Natural killer cell (primary cell): ENCODE measurements at places on chromosomes 3 and 15.

- H3K36me3 ChIP-seq, result no peaks in the 10 kb centered on the region
- DNase-seq, result no peak
- peaks cover 24% of the 10 kb centered on the region for H3K4me1 ChIP-seq
- H3K27ac ChIP-seq, result no peak overlapping the region
Observed at GRCh38 chr3:52108302-52109232, 45.7 kb downstream of the POC1A start.

GRCh38 chr3:63500196-63500595 lies 152.3 kb upstream of the SNTN start:
- DNase-seq, result no peak
- H3K4me3 ChIP-seq, result no peak overlapping the region
- no peak overlapping the region for H3K27ac ChIP-seq
- no peaks in the 10 kb centered on the region for H3K4me1 ChIP-seq
- H3K27me3 ChIP-seq, result no peaks in the 10 kb centered on the region

DNA sequence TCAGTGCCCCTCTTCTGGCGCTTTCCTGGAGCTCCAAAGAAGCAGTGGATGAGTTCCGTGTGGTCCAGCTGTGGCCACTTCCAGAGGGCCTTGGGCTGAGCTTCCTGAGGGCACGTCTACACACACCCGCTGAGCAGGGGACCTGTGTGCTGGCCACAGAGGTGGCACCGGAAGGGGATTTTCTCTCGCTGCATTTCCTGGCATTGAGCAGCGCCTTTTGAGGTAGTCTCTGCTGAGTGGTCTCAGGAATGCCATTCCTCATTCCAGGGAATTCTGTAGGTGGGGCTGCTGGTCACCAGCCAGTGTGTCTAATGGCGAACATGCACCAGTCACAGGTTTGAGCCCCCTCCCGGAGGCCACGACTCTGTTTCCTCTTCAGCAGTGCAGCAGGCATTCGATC lies 48.1 kb downstream of the AMOTL2 start:
- H3K27ac ChIP-seq, result no peak overlapping the region
- peaks cover 3% of the 10 kb centered on the region for H3K4me1 ChIP-seq
- no peaks in the 10 kb centered on the region for H3K36me3 ChIP-seq
- H3K4me3 ChIP-seq, result no peak overlapping the region
- no peak for DNase-seq

DNA sequence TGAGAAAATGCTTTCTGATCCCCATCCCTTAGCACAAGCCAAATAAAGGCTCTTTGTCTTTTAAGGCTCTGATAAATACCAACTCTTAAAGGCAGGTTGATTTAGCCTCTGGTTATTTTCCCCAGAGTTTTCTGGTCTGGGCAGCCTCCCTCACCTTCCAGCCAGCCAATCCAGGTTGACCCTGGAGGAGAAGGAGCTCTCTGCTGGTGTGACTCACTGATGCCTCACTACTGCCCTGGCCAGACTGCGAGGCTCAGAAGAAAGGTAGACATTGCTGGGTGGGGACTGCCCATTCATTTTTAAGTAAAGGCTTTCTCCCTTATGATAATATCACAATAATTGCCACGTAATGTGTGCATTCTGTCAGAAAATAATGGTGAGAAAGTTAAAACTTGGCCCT lies 37.1 kb downstream of the SLCO3A1 start:
- no peak overlapping the region for H3K27ac ChIP-seq
- no peaks in the 10 kb centered on the region for H3K36me3 ChIP-seq

GRCh38 chr3:135622656-135623055 lies 342.9 kb upstream of the PPP2R3A start:
- H3K27me3 ChIP-seq, result no peaks in the 10 kb centered on the region
- DNase-seq, result no peak
- H3K36me3 ChIP-seq, result no peaks in the 10 kb centered on the region
- no peaks in the 10 kb centered on the region for H3K4me1 ChIP-seq
- H3K4me3 ChIP-seq, result no peak overlapping the region

DNA sequence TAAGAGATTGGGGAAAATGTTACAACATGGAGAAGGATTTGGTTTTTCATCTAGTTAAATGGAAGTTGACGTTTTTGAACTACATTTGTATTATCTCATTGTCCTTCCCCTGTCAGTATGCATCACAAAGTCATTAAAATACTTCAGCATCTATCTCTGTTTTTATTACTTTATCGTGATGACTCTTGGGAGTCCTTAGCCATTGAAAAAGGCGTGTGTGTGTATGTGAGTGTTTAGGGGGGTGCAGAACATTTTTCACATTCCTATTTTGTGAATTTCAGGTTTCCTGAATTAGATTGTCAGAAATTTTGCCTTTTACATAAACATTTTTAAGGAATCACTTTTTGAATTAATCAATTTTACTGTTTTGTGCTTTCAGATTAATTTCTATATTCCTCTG lies 360.6 kb upstream of the SGO1 start:
- no peaks in the 10 kb centered on the region for H3K4me1 ChIP-seq
- H3K27ac ChIP-seq, result no peak overlapping the region
- no peaks in the 10 kb centered on the region for H3K36me3 ChIP-seq
- no peak for DNase-seq

GRCh38 chr3:129549805-129550204 lies 6.8 kb downstream of the H1-8 start:
- H3K36me3 ChIP-seq, result no peaks in the 10 kb centered on the region
- H3K4me3 ChIP-seq, result no peak overlapping the region
- peaks cover 19% of the 10 kb centered on the region for H3K4me1 ChIP-seq
- H3K27me3 ChIP-seq, result no peaks in the 10 kb centered on the region

DNA sequence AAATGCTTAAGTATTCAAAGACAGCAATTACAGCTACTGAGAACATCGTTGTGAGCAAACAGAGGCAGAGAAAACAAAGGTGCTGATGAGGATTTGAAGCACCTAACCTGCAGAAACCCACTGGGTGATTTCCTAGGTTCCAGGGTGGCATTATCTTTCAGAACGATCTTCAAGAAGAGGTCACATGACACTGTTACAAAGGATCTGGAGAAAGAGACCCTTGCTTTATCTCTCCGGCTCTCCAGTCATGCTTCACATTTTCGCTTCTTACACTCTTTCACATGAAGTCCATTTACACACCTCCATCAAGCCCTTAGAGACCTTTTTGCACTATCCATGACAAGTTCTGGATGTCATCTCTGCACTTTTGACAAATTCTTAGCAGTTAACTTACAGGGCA lies 70.8 kb downstream of the GOLGA8B start:
- H3K36me3 ChIP-seq, result no peaks in the 10 kb centered on the region
- peaks cover 7% of the 10 kb centered on the region for H3K4me1 ChIP-seq
- H3K27ac ChIP-seq, result no peak overlapping the region
- H3K4me3 ChIP-seq, result no peak overlapping the region
- no peak for DNase-seq

DNA sequence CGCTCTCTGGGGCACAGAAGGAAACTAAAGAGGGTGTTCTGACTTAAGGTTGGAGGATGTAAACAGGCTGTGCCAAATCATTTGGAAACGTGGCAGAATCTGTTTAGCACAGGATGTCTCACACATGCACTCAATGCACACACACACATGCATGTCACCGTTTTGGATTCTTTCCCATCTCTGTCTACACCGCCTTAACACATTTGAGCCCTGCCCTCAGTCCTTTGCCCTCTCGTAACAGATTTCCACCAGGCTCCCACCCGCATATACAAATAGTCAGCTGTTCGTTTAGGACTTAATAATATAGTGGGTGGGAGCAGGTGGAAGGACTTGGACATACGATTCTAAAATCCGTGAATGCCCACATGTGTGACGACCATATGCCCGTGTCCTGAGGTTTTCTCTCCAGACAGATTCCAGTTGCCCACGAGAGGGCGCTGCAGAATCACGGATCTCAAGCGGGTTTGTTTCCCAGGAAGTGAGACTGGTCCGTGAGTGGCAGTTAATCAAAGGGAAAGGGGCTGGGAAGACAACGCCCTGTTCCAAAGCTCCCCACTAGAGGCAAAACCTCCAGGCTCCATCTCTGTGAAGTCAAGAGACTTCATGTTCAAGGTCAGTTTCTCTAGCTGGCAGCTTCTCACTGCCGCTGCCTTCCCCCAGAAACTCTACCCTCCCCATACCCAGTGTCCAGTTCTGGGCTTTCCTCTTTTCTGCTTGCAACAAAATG lies 44.5 kb downstream of the NOX5 start:
- H3K4me3 ChIP-seq, result no peak overlapping the region
- no peak overlapping the region for H3K27ac ChIP-seq
- DNase-seq, result peak; percentile 85
- H3K27me3 ChIP-seq, result no peaks in the 10 kb centered on the region
- H3K4me1 ChIP-seq, result peaks cover 6% of the 10 kb centered on the region
- no peaks in the 10 kb centered on the region for H3K36me3 ChIP-seq

DNA sequence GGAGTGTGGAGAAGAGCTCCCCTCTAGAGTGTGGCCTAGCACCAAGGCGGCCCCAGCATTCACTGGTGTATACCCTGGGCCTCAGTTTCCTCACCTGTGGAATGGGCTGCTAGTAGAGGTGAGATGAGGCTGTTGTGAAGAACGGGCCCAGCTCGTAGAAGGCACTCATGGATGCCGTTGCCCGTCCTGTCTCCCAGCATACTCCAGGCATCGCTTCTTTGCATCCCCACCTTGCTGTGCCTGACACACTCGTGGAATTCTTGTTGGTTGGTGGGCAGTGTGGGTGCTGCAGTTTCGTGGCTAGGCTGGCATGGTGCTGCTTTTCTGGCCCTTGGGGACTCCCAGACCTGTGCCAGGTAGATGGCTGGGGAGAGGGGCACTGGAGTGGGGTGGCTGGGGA lies 76.7 kb downstream of the SMAD6 start:
- H3K36me3 ChIP-seq, result no peaks in the 10 kb centered on the region
- H3K27ac ChIP-seq, result no peak overlapping the region
- H3K27me3 ChIP-seq, result no peaks in the 10 kb centered on the region
- H3K4me3 ChIP-seq, result no peak overlapping the region
- no peak for DNase-seq

DNA sequence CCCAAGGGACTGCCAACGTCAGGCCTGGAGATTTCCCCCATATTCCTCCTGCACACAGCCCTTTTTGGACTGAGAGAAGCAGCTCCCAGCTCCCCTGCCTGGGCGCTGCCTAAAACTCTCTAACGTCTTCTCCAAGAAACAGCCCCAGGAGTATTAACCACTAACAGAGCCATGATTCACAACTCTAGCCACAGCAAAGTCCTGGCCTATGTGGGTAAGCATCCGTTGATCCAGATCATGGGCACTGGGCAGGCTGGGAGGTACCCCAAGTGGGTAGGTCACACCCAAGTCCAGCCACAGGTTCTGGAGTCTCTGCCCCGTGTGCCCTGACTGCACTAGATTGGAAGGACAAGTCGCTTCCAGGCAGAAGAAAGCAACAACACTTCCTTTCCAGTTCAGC lies 31.9 kb downstream of the NBEAL2 start:
- no peak overlapping the region for H3K4me3 ChIP-seq
- no peak overlapping the region for H3K27ac ChIP-seq
- peaks cover 33% of the 10 kb centered on the region for H3K36me3 ChIP-seq
- H3K4me1 ChIP-seq, result peaks cover 23% of the 10 kb centered on the region
- no peaks in the 10 kb centered on the region for H3K27me3 ChIP-seq

- H3K36me3 ChIP-seq, result no peaks in the 10 kb centered on the region
- no peaks in the 10 kb centered on the region for H3K27me3 ChIP-seq
- DNase-seq, result no peak
- H3K4me3 ChIP-seq, result no peak overlapping the region
- H3K27ac ChIP-seq, result no peak overlapping the region
Observed at GRCh38 chr3:100896994-100897393, 96.2 kb downstream of the ABI3BP start.

DNA sequence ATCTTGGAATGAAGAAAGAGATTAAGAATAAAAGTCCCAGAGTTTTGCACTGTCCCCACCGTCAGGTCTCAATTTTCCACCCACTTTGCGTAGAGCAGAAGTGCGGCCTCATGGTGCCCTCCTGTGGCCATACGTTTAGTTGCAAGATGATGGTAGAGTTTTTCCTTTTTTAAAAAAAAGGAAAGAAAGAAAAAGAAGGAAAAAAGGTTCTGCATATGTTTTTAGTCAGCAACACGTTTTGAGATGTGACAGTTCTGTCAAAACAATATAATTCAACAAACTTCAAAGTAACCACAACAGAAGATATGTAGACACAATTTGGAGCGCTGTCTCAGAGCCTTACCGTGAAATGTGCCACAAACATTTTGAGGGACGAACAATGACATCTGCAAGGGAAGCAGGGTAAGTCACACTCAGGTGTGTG lies 24.6 kb downstream of the EBLN2 start:
- peak; percentile 23 for DNase-seq
- no peaks in the 10 kb centered on the region for H3K4me1 ChIP-seq
- no peaks in the 10 kb centered on the region for H3K27me3 ChIP-seq
- H3K4me3 ChIP-seq, result no peak overlapping the region
- no peak overlapping the region for H3K27ac ChIP-seq

DNA sequence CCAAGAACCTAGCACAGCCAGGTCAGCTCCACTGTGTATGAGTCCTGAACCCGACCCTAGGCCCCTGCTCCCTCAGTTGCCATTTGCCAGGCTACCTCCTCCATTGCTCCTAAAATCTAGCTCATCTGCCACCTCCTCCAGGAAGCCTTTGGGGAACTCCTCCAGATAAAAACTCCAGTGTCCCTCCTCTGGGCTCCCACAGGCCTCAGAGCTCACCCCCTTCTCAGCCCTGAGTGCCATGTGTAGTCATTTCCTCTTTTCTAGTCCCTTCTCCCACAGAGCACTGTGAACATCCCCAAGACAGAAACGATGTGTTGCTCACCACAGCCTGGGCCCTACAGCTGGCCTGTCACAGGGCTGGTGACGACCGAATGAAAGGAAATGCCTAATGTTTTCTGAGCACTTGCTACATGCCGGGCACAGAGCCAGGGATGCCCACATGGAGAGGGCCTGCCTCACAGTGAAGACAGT lies 61.0 kb downstream of the IQSEC1 start:
- H3K4me3 ChIP-seq, result no peak overlapping the region
- H3K27ac ChIP-seq, result peak overlapping the region; percentile 100
- no peaks in the 10 kb centered on the region for H3K36me3 ChIP-seq
- peak; percentile 80 for DNase-seq

GRCh38 chr15:68518785-68519430 lies 59.9 kb upstream of the CORO2B start:
- no peak overlapping the region for H3K4me3 ChIP-seq
- no peaks in the 10 kb centered on the region for H3K4me1 ChIP-seq
- no peak overlapping the region for H3K27ac ChIP-seq
- DNase-seq, result no peak

DNA sequence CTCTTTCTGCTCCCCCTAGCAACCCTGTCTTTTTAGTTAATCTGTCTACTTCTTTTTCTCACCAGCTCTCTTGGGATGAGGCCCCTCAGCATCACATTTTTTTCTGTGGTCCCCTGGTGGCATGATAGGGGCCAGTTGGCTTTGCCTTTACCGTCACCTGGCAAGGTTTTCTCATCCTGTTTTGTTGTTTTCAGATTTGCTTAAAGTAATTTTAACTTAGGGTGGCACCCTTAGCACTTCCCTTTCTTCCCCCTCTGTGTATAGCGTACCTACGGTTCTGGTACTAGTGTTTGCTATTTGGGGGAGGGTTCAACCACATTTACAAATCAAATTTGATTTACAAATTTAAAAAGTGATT lies 35.6 kb downstream of the PDCD6IP start:
- H3K27me3 ChIP-seq, result no peaks in the 10 kb centered on the region
- H3K27ac ChIP-seq, result no peak overlapping the region
- no peak overlapping the region for H3K4me3 ChIP-seq
- H3K4me1 ChIP-seq, result no peaks in the 10 kb centered on the region
- DNase-seq, result no peak

- no peaks in the 10 kb centered on the region for H3K36me3 ChIP-seq
- peaks cover 2% of the 10 kb centered on the region for H3K27me3 ChIP-seq
- no peak within 1 kb of the TSS for H3K27ac ChIP-seq
- peak within 1 kb of the TSS; percentile 55 for H3K4me3 ChIP-seq
- DNase-seq, result peak; percentile 80
Observed at GRCh38 chr3:183428447-183429211, at the start of gene MCF2L2. TSS of gene MCF2L2 (minus strand) at chr3:183428619. CDS start at chr3:183427977, 642 bp downstream.

GRCh38 chr3:115098354-115099073 lies 48.6 kb downstream of the ZBTB20 start:
- H3K36me3 ChIP-seq, result no peaks in the 10 kb centered on the region
- H3K4me1 ChIP-seq, result peaks cover 2% of the 10 kb centered on the region
- H3K27ac ChIP-seq, result no peak overlapping the region
- H3K4me3 ChIP-seq, result no peak overlapping the region
